Activated T-helper 1 cell treated with anti-CD3 and anti-CD28 coated beads, Interleukin-12 subunit alpha, Interleukin-12 subunit beta, Interleukin-2, Interleukin-4 antibody, amounts not matched to agents 30 ng/mL and 10 ng/mL and 1 ng/mL, durations not matched to agents 14 hours and 24 hours and 36 hours (primary cell): ENCODE measurements at places on chromosomes 1 and 21. TPM values are rescaled to one million over a fixed set of nuclear protein-coding genes. Genes with fewer than 3 reads are reported as not detected.

Gene RGS8
- total RNA-seq: not detected in 2 replicates

DNA sequence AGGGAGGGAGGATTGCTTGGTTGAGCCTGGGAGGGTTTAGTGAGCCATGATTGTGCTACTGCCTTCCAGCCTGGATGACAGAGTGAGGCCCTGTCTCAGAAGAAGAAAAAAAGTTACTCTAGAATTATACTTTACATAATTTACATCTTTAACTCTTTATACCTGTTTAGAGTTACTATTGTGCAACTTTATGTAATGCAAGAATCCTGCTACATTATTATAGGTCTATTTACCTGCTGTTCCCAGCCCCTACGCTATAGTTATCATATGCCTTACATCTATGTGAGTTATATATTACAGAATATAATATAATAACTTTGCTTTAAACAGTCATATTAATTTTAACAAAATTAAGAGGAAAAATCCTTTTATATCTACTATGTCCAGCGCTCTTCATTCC is 14.3 kb downstream of the SDHB start:
- peaks cover 19% of the 10 kb centered on the region for H3K36me3 ChIP-seq
- no peaks in the 10 kb centered on the region for H3K27me3 ChIP-seq
- no peak for DNase-seq
- H3K4me1 ChIP-seq: no peaks in the 10 kb centered on the region
- H3K4me3 ChIP-seq: no peak overlapping the region

GRCh38 chr1:61370913-61371279 is 288.5 kb downstream of the NFIA start:
- no peak overlapping the region for H3K27ac ChIP-seq
- no peak overlapping the region for H3K4me3 ChIP-seq
- H3K27me3 ChIP-seq: peaks cover 23% of the 10 kb centered on the region
- H3K4me1 ChIP-seq: no peaks in the 10 kb centered on the region

DNA sequence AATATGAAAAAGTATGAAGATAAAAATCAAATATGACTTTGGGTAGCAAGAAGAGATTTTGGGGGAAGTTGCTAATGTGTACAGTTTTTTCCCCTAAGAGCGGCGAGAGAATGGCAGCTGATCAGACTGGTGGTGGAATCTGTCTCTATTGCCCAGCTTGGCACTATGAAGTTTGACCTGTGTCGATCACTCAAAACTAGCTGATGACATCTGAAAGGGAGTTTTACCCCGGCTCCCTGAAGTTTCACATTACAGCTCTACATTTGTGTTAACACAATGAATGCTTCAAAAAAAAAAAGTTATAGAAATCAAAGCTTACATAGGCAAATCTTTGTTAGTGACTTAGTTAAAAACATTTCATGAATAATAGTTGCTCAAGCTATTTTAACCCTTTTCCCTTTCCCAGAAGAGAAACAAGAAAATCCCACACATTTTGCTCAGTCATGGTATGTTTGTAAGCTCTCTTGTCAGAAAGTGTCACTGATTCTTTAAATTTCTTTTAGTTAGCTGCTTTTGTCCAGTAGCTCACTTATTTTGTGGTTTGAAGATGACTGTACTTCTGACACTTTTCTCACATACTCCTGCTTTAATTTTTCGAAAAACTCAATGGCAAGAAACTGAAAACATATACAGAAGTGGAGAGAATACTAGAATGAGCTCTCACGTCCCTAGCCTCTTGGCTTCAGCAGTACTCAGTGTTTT is 41.3 kb downstream of the DYRK1A start:
- peaks cover 74% of the 10 kb centered on the region for H3K4me1 ChIP-seq
- H3K4me3 ChIP-seq: no peak overlapping the region
- H3K27ac ChIP-seq: peak overlapping the region; percentile 79
- peaks cover 13% of the 10 kb centered on the region for H3K36me3 ChIP-seq

- H3K36me3 ChIP-seq: no peaks in the 10 kb centered on the region
- peaks cover 31% of the 10 kb centered on the region for H3K27me3 ChIP-seq
- peaks cover 31% of the 10 kb centered on the region for H3K4me1 ChIP-seq
These were observed 11.3 kb upstream of the PPIE start for GRCh38 chr1:39727221-39727931.
